ENCODE measurements at places on chromosomes 2 and 18. TPM values are rescaled to one million over a fixed set of nuclear protein-coding genes. Genes with fewer than 3 reads are reported as not detected.

NETO1 gene
- total RNA-seq: not detected

RAB6D gene
- 1.8 TPM for total RNA-seq

DRC1 gene
- 0.40 TPM for total RNA-seq

INHBB gene
- 1.1 TPM for total RNA-seq

NTSR2 gene
- total RNA-seq: not detected

ACTG2 gene
- total RNA-seq: 2,669 TPM

UGT1A8 gene
- 26.4 TPM for total RNA-seq

RESP18 gene
- not detected for total RNA-seq

EFEMP1 gene
- 45.2 TPM for total RNA-seq

CFC1 gene
- total RNA-seq: not detected

RAMP1 gene
- total RNA-seq: 215 TPM

CD28 gene
- total RNA-seq: 1.6 TPM

DNA sequence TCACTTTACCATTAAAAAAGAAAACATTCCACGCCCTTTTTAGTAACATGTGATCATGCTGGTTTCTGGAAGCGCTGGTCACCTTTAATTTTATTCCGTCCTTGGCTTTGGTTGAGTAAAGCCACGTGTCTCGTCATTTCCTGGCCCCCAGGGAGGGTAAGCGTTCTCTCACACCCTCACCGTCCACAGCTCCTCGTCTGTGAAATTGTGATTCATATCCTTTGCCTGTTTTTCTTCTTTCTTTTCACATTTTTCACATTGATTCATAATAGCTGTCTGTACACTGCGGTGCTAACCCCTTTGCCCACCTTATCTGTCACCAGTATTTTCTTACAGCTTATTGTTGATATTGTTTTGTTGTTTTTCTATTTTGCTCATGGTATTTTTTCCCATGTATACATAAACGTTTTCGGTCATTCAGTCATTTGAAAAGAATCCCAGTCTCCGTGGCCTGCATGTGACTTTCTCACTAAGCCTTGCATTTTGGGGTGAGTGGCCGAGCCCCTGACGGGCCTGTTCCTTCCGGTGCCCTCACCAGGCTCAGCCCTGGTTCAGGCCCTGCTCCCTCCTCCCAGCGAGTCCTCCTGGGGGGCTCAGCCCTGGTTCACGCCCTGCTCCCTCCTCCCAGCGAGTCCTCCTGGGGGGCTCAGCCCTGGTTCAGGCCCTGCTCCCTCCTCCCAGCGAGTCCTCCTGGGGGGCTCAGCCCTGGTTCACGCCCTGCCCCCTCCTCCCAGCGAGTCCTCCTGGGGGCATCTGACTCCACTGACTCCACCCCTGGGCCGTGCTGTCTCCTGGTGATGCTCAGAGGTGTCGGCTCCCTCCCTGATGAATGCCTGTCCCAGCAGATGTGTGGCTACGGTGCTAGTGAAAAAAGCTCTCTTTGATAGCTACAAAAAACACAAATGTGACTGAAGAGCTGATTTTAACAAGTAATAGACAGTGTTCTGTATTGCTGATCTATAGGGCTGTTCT, 249.7 kb upstream of the PXDN start:
- DNase-seq: no peak

DNA sequence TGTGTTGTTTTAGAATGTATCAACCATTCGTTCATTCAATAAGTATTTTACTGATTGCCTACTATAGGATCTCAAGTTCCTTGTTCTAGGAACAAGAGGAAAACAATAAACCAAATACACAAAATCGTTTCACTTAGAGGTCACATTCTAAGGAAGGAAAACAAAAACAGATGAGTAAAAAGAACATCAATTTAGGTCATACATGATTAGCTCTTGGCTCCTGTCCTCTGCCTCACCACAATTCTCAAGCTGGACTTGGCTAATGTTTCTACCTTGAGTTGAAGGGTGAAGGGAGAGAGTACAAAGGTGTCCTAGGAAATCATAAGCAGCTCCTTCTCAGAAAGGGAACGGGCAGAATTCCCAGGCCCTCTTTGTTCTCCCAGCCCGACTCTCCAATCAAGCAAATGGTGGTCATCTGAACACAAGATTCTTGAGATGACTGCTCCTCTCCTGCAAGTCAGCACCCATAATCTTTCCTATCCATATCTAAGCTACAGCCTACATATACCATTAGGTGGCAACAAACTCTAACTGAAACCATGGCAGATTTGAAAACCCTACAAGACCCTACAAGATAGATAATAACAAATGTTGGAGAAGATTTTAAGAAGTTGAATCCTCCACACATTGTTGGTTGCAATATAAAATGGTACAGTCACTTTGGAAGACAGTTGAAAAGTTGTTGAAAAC, 76.0 kb downstream of the CBLN2 start:
- DNase-seq: no peak

DNA sequence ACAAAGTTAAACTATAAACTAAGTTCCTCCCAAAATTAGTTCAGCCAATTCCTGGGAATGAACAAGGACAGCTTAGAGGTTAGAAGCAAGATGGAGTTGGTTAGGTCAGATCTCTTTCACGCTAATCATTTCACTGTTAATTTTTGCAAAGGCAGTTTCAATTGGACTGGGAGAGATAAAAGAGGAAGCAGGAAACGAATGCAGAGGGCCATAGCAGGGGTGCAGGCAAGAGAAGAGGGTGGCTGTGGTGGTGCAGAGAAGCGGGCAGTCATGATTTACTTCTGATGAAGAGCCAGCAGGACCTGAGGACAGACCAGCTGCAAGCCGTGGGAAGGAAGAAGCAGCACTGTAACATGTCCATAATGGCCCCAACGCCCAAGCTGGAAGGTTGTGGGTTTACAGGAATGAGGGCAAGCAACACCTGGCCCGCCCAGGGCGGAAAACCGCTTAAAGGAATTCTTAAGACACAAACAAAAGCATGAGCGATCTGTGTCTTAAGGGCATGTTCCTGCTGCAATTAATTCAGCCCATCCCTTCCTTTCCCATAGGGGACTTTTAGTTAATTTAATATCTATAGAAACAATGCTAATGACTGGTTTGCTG, 4.1 kb upstream of the RMP24 start:
- no peak for DNase-seq

DNA sequence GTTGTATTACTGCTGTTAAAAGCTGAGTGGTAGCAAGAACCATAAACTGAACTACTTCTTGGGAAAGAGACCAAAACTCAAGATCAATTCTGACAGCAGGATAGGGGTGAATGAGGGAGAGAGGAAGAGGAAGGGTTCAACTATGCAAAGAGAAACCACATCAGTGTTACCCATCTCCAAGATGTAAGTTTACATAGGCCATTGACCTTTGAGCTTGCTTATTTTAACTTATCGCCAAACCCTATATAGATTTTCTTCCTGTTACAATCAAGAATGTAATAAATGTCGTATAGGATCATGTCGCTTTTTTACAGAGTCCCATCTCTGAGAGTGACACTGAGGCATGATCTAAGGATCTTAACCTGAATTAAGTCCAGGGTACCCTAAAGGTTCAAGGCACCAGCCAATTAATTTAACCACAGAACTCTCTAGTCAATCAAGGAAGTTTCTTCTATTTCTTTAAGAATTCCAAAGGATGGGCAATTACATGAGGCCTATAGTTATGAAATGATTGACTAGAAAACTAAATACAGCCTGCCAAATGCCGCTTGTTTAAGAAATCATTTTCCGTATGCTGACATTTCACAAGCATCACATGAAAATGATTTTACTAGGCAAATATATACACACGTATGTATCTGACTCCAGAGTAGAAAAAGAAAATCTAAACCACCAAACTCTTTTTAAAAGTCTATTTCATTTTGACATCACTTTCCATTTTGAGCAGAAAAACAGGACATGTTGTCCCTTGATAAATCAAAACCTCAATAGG, 11.8 kb downstream of the RND3 start:
- DNase-seq: no peak

- no peak for DNase-seq
Observed at GRCh38 chr18:306608-307255, 38.9 kb upstream of the THOC1 start.

DNA sequence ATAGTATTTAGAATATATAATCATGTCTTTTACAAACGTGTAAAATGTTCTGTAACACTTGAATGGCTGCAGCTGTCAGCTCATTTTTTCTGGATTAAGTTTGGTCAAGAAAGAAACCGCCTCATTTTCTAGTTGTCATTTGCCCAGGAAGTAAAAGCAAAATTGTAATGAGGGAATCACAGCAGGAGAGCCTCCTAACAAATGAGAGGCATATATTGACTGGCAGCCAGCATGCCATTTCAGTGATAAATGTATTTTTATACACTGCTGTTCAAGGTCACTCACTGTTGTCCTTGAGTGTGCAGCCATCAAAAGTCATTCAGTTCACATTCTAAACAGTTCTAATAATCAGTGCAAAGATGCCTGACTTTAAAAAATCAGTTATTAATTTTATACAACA, 144.3 kb upstream of the BOD1L2 start:
- DNase-seq: no peak

DNA sequence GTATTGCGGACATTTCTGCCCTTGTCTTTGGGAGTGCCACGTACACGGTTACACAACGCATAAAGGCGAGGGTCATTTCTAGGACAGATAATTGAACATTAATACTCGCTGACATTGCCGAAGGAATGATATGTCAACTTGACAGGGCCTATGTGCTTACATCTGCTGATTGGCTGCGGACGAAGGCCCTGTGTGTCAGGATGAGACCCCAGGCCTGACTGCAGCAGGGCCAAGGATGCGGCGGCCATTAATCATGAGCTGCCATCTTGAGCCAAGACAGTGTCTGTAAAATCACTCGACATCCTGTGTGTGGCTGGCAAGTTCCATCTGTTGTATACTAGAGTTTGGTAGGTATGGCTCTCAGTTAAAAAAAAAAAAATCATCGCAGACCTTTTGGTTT, 96.6 kb downstream of the MEIS1 start:
- no peak for DNase-seq

- DNase-seq: no peak
Observed at GRCh38 chr2:122743021-122743675, 987.7 kb downstream of the TSN start.

GRCh38 chr2:169362118-169362893, at the start of gene LRP2:
Gene LRP2 (minus strand): TSS chr2:169362534. CDS start chr2:169362399, 135 bp downstream.
- peak; percentile 33 for DNase-seq

GRCh38 chr2:204763974-204764703, 218.9 kb downstream of the PARD3B start:
- DNase-seq: no peak

- no peak for DNase-seq
Observed at GRCh38 chr2:67075530-67076238, 321.4 kb upstream of the ETAA1 start.

DNA sequence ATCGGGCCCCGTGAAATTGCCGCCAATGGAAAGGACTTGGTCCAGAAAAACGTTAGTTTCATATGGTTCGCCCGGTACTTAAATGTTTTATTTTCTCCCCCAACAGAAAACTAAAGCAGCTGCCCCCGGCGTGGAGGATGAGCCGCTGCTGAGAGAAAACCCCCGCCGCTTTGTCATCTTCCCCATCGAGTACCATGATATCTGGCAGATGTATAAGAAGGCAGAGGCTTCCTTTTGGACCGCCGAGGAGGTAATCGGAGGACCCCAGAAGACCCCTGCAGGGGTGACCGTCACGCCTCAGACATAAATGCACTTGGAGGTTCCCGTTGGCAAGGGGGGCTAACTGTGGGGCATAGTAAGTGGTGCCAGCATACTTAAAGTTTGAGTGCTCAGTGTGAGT, 742 bp downstream of the RRM2 start:
- DNase-seq: no peak
